A673 (cell line): ENCODE measurements at places on chromosomes 7 and 10. TPM values are rescaled to one million over a fixed set of nuclear protein-coding genes. Genes with fewer than 3 reads are reported as not detected.

The C10orf88 gene
- 14.2 and 17.7 TPM in 2 replicates for total RNA-seq

The SLIT1 gene
- total RNA-seq = 0.43 and 0.66 TPM in 2 replicates

The VSIR gene
- not detected in 2 replicates for total RNA-seq

The EIF5AL1 gene
- 2.7 and 3.1 TPM in 2 replicates for total RNA-seq

The LIPJ gene
- total RNA-seq = 0.11 TPM in 1 of 2 replicates, not detected in the other

The AGR2 gene
- total RNA-seq = not detected in 2 replicates

The PIK3CG gene
- total RNA-seq = 13.4 and 13.7 TPM in 2 replicates

The SPDYE9 gene
- total RNA-seq = not detected in 2 replicates
